ENCODE measurements at places on chromosomes 16 and 17.

GRCh38 chr16:75266738-75267630 lies 15.6 kb upstream of the BCAR1 start:
- DNase-seq = no peak

- DNase-seq = no peak
These were observed 55.4 kb downstream of the CDK5R1 start for GRCh38 chr17:32542186-32542585.

DNA sequence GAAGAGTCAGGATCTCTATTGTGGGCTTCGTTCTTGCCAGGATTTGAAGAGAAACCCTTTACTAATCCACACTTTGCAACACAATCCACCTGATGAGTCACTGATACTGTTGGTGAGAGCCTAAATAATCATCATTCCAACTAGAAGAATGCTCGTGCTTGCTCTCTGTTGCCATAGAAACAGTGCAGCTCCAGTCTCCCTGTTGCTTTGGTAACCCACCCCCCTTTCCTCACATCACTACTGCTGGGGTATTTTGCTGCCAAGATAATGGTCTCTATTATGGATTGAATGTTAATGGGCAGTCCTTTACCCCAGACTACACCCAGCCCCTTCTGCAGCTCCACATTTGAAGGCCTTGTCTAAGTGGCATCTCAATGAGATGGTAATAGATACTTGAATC lies 190.4 kb downstream of the ABCC12 start:
- no peak for DNase-seq

GRCh38 chr16:28596840-28597691 lies at the start of gene SULT1A2:
Gene SULT1A2, minus strand, starts transcription at chr16:28597050. Its CDS starts 1,120 bp downstream, at chr16:28595930.
- DNase-seq = no peak
